H54 (cell line): ENCODE measurements at places on chromosomes 2 and 18.

- no peak for DNase-seq
Measured at GRCh38 chr2:99851089-99851488, 291.3 kb downstream of the AFF3 start.

DNA sequence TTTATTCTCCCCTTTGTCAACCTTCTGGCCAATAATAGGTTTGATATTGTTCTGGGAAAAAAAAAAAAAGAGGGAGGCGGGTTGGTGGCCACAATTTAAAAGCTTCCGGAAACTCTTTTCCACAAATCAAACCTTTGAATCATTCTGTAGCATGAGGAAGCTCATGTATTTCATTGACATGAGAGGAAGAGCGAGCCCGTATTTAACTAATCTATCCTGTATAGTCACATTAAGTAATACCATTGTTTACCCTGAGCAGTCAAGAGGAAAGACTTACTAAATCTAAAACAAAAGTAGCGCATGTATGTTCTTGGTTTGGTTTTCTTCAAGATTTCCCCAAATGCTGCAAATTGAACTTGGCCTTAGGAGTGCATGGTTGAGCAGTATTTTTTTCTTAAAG lies 120.1 kb downstream of the NCKAP5 start:
- no peak for DNase-seq

- DNase-seq: no peak
Measured at GRCh38 chr2:192247456-192247855, 52.7 kb upstream of the TMEFF2 start.

GRCh38 chr2:102975996-102976975 lies 214.5 kb downstream of the TMEM182 start:
- peak; percentile 5 for DNase-seq

DNA sequence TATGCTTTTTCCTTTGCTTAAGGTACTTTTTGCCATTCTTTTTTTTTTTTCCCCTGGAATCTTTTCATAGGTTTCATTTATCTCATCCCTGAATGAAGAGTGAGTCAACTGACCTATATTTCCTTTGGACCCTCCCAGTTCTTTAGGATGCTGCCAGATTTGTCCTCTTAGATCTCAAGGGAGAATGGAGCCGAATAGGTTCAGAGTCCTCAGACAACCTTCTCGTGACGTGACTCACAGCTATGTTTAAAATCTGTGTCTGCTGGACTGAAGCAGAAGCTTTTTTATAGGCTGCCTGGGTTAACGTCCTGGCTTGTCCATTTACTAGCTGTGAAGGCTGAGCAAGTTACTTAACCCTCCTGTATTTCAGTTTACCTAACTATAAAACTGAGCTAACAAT lies 358.6 kb downstream of the DLGAP1 start:
- no peak for DNase-seq

- no peak for DNase-seq
Measured at GRCh38 chr2:167844714-167845530, 402.5 kb downstream of the STK39 start.

- DNase-seq: no peak
Measured at GRCh38 chr18:57004366-57005121, 142.3 kb upstream of the BOD1L2 start.

GRCh38 chr2:99569386-99569785 lies 79.6 kb upstream of the REV1 start:
- no peak for DNase-seq

DNA sequence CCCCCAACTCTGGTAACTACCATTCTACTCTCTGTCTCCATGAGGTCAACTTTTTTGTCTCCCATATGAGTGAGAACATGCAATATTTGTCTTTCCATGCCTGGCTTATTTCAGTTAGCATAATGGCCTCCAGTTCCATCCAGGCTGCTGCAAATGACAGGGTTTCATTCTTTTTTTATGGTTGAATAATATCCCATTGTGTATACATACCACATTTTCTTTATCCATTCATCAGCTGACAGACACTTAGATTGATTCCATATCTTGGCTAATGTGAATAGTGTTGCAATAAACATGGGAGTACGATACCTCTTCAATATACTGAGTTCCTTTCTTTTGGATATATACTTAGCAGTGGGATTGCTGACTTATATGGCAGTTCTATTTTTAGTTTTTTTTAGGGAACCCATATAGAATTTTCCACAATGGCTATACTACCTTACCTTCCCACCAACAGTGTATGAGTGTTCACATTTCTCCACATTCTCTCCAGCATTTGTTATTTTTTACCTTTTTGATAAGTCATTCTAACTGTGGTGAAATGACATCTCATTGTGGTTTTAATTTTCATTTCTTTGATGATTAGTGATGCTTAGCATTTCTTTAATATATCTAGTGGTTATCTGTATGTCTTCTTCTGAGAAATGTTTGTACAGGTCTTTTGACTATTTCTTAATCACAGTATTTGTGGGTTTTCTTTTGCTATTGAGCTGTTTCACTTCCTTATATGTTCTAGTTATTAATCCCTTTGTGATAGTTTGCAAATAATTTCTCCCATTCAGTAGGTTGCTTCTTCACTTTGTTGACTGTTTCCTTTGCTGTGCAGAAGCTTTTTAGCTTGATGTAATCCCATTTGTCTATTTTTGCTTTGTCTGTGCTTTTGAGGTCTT lies 112.2 kb downstream of the SRBD1 start:
- no peak for DNase-seq

DNA sequence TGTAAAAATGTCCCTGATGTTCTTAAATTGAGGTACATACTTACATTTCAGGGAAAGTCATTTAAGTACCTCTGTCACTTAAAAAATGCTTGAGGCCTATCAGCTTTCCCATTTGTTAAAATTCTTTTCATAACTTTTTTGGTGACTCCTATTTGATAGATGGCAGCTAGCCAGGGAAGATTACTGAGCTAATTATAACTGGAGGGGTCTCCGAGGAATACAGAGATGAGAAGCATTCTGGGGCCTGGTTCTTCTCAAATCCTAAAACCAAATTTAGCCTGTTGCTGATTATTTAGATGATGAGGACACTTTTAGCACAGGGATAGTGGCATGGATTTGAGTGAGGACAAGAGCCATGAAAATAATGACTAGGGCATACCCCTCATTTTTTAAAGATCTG lies 4.8 kb downstream of the UGP2 start:
- no peak for DNase-seq

DNA sequence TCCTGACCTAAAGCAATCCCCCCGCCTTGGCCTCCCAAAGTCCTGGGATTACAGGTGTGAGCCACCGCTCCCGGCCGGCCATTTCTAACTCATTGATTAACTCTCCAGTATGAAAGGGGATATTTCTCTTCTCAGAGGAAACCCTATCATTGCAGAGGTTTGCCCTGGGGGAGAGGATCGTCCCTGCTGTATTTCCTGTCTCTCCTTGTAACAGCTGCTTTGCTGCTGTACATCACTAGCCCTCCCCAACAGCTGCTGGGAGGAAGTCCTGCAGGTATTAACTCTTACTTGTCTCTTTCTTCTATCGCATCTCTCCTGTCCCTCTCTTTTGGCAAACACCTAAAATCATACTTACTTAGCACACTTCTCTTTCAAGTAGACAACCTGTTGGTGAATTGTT lies 219.0 kb upstream of the DSEL start:
- DNase-seq: no peak

DNA sequence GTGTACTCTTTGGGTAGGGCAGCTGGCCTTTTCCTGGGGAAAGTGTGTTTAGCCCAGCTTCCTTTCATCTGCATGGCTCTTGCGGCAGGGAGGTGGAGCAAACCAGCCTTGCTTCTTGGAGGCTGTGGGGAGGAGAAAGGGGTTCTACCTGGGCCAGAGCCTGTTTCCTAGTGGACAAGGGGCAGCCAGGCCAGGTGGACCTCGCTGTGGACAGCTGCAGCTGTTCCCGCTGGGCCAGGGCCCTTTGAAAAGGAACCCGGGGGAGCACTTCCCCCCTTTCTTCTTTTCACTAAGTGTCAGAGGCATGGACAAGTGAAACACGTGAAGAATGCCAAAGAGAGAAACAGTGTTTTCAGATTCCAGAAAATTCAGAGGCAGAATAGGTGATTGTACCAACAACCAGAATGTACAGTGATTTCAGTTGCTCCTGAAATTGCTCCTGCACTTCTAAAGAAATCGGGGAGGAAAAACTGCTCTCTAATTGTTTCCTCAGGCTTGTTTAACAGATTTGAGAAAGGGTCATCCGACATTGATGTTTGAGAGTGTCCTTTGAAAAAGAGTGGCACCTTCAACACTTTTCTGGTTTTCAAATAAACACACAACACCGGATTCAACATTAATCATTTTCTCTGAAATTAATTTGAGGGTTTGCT lies 3.9 kb downstream of the GLI2 start:
- no peak for DNase-seq

DNA sequence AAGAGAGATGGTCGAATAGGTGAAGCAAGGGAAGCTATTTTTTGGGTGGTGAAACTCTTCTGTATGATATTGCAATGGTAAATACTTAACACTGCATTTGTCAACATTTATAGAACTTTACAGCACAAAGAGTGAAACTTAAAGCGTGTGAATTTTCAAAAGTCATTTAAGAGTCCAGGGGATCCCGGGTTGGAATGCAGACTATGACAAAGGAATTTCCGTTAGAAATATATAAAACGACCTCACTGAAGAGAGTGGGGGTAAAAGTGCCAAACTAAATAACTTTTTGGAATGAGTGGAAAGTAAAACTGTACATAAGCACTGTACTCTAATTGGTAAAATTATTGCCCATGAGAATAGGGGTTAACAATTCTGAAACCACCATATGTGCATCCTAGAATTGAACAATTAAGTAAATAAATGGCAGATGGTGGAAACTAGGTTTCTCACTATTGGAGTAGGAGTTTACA lies 191.0 kb upstream of the FN1 start:
- no peak for DNase-seq

DNA sequence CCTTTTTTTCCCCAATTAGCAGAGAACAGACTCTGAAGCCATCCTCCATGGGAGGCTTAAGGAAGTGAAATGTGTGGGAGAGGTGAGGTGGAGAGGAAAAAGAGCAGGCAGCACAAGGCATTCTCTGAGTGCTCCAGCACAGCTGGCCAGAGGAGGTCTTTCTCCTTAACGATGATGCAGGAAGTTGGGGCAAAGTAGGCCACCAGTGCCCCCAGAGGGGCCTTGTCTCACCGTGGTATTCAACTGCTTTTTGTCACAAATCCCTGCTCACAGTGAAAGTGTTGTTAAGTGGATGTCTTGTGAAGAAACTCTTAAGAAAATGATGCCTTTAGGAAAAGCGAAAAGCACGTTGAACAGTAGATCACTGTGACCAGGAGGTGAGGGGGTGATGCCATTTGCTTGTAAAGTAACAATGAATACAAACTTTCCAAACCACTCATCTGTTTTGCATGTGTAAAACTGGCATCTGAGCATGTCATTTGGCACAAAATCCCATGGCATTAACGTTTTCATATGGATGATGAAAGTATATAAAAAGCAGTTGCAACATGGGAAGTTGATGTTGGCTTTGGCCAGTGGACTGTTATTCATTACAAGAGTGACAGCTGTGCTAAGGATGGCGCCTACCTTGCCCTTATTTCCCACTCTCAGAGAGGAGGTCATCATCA lies 49.2 kb upstream of the CDC42EP3 start:
- no peak for DNase-seq

DNA sequence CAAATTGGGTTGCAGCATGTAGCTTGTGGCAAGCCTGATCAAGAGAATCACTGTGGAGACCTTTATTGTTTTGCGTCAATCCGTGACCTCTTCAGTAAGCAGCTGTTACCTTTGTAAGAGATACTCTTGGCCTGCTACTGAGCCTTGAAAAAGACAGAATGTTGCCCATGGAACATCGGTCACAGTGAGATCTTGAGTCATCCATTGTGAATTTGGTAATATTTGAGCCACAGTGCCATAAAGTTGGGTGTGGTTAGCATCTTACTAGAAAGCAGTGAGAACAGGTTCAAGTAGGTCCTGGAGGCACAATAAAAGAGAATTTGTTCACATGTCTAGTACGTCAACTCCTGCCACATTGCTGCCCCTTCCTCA lies 12.7 kb upstream of the EFR3B start:
- DNase-seq: no peak

DNA sequence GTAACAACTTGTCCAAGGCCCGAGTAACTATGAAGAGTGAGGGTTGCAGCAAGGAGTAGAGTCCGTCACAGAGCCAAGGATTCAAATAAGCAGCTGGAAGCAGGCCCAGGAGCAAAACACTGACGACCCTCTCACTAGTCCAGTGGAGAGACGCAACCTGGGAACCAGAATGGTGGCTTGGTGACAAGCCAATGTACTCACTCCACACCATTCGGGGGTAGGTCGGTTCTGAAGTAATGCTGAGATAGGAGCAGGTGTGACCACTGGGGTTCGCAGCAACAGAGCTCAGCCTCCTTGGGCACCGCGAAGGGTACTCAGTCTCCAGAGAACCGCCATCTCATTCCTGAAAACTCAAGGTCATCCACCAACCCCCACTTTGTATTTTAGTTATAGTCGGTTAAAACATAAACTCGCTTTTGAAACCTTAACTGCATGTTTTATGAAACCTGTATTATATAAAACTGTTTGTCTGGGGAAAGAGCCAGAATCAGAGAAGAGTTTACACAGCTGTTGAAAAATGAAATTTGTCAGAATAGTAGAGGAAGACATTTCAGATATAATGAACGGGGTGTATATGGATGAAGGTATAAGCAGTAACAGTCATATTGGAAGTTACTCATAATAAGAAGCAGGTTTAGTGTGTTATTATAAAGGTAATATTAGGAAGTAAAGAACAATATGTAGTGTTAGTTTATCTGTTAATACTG lies 8.6 kb downstream of the ANKRD62 start:
- no peak for DNase-seq

- no peak for DNase-seq
Measured at GRCh38 chr2:28662468-28663181, 89.0 kb upstream of the PPP1CB start.

GRCh38 chr2:84964406-84965191 lies 6.4 kb upstream of the KCMF1 start:
- DNase-seq: no peak

DNA sequence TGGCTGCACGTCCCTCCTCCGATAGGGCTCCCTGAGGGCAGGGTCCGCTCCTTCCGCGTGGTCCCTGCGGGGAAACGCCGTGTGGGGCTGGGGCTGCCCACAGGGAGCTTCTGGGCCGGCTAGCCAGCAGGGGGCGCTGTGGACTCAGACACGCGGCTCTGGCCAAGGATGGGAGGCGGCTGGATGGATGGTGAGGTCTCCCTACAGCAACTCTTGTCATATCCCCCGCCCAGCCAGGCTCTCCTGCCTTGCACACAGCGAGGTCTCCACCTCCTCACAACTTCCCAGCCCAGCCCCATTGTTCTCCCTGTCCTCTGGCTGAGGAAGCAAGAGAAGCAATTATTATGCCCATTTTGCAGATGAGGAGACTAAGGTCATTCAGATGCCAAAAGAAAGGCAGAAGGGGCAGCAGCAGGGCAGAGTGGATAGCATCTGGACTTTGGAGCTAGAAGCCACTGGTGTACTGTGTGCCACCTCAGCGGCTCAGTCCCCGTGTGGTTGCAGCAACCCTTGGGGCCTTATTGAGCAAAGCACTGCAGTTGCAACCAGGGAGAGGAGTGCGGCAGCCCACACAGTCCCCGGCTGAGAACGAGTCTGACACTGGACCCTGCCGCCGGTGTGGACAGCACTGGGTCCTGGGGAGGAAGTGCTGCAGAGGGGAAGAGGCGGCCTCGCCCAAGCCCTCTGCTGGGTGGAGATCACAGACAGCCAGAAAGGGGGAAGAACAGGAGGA lies 99.0 kb downstream of the ZFP36L2 start:
- no peak for DNase-seq
